Vein endothelial cell (primary cell): ENCODE measurements at places on chromosomes 4 and X. TPM values are rescaled to one million over a fixed set of nuclear protein-coding genes. Genes with fewer than 3 reads are reported as not detected.

The FAM149A gene
- not detected in 2 replicates for total RNA-seq

The ARSD gene
- 18.7 and 27.4 TPM in 2 replicates for total RNA-seq

The SRPX2 gene
- total RNA-seq = 39.4 and 129 TPM in 2 replicates

The SLC6A14 gene
- not detected in 2 replicates for total RNA-seq

The RNF175 gene
- 0.10 TPM in 1 of 2 replicates, not detected in the other for total RNA-seq

The MAGEA12 gene
- total RNA-seq = not detected in 2 replicates
